Kidney (tissue), 22 donors: ENCODE measurements at places on chromosomes 1 and 21. TPM values are rescaled to one million over a fixed set of nuclear protein-coding genes. Genes with fewer than 3 reads are reported as not detected.

Gene SPATA1
- 0.62 TPM for polyA plus RNA-seq

Gene CFHR4
- not detected for polyA plus RNA-seq

Gene GUCA2A
- polyA plus RNA-seq = not detected

Gene S100A16
- 174 TPM for polyA plus RNA-seq

GRCh38 chr1:192639607-192640368, 3.8 kb downstream of the RGS13 start:
- H3K4me3 ChIP-seq = no peak overlapping the region
- no peak for DNase-seq
- H3K27me3 ChIP-seq = no peaks in the 10 kb centered on the region
- H3K4me1 ChIP-seq = no peaks in the 10 kb centered on the region
- no peak overlapping the region for H3K27ac ChIP-seq
- H3K36me3 ChIP-seq = no peaks in the 10 kb centered on the region

GRCh38 chr1:159771127-159771895, 9.5 kb upstream of the DUSP23 start:
- H3K4me3 ChIP-seq = no peak overlapping the region
- no peaks in the 10 kb centered on the region for H3K36me3 ChIP-seq
- H3K4me1 ChIP-seq = no peaks in the 10 kb centered on the region
- H3K27ac ChIP-seq = no peak overlapping the region
- no peak for DNase-seq
